ENCODE measurements at places on chromosomes 11 and 22.

- no peak for DNase-seq
These were observed 136.6 kb downstream of the ELP4 start for GRCh38 chr11:31646216-31646615.

- DNase-seq, result no peak
These were observed 19.9 kb downstream of the RPUSD4 start for GRCh38 chr11:126191379-126192073.

GRCh38 chr11:117332843-117333242 is 5.2 kb downstream of the CEP164 start:
- no peak for DNase-seq

- no peak for DNase-seq
These were observed 25.3 kb downstream of the CEP295 start for GRCh38 chr11:93686812-93687211.

- DNase-seq, result no peak
These were observed 16.0 kb downstream of the CAPRIN1 start for GRCh38 chr11:34067383-34068065.

- no peak for DNase-seq
These were observed 75.4 kb upstream of the PPARA start for GRCh38 chr22:46074771-46075551.

DNA sequence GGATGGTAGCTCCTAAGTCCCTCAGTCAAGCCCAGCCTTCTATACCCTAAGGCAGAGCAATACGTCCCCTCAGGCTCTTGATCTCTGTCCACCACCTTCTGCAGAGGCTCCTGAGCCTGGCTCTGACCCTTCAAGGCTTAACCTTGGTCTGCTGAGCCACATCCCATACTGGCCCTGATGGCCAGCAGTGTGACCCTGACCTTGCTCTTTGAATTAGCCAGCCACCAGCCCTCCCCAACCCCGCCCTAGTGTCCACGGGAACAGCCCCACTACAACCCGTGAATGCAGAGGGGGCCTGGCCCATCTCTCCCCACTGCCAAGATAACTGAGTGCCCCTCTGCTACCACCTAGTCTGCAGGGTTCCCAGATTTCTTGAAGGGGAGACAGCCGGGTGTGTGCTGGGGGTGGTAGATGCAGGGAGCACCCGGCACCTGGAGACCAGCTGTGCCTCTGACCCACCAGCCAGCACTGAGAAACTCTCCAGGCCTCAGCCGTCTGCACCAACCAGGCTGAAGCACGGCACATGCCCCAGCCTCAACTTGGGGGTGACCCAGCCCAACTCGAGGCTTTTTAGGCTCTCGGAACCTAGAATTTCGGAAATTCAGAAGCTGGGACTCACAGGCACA is 6.2 kb downstream of the ARAP1 start:
- DNase-seq, result no peak

- no peak for DNase-seq
These were observed 2.9 kb downstream of the YPEL4 start for GRCh38 chr11:57646799-57647303.

- no peak for DNase-seq
These were observed 12.9 kb upstream of the CASTOR1 start for GRCh38 chr22:30301995-30302809.

- no peak for DNase-seq
These were observed 14.1 kb upstream of the KCNQ1OT1 start for GRCh38 chr11:2713661-2714462.

GRCh38 chr22:39170825-39171622 is 18.5 kb upstream of the CBX7 start:
- DNase-seq, result peak; percentile 54

DNA sequence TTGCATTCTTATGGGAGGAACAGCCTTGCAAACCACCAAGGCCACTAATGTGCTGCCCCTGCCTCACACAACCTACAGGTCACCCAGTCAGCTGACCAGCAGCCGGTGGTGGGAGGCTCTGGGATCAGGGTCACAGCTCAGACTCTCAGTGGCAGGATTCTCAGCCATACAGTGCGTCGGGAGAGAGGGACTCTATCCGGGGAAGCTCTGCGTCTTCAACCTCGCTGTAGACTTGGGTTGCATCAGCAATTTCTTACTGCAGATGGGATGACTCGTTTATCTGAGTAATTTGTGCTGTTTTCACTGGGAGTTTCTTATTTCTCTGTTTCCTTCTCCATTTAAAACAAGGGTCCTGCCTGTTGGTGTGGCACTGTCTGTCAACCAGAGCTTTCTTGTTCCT is 257.7 kb downstream of the TBC1D22A start:
- DNase-seq, result no peak

DNA sequence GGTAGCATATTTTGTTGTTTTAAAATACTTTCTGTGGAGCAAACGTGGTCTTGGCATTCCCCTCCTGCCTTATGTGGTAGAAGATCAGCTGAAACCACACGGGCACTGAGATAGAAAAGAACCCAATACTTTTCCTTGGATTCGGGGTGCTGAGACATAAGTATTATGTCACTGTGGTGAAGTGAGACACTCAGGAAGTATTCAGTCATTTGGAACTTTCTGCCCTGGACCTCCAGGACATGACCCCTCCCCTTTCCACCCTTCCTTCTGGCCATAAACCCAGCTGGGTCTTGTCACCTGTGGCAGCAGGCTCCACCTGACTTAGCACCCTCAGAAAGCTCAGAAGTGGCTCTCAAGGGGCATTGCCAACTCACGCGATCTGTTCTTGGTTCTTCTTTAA is 123.4 kb downstream of the SWAP70 start:
- no peak for DNase-seq

DNA sequence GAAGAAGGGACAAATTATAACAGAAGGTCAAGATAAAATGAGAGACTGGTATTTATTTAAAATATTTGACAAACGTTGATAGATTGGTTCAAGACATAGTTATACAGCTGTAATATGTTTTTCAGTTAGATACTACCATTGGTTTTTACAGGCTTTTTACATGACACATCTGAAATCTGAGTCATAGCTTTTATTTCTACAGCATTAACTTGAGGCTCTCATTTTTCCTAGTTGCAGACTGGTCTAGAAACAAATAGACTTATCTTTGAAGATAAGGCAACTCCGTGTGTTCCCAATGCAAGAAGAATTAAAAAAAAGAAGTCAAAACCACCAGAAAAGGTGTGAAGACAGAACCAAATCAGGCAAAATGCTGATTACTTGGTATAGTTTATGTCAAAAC is 31.3 kb downstream of the CEP57 start:
- DNase-seq, result no peak

- no peak for DNase-seq
These were observed 22.7 kb upstream of the RRM1 start for GRCh38 chr11:4071914-4072313.

GRCh38 chr11:74142624-74143023 is 28.2 kb downstream of the C2CD3 start:
- no peak for DNase-seq

DNA sequence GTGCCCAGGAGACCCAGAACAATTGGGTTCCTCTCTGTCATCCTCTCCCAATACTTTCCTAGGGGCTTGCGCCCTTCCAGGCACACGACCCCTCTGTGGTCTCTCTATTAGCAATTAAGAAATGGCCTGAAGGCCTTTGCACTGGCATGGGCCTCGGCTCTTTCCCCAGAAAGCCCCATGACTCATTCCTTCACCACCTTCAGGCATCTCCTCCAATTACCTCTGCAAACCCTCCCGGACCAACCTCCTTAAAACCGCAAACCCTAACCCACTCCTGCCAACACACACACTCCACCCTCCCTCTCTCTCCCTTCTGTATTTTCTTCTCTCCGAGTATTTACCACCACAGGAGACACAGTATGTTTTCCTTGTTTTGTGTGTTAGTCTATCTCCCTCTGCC is 36.7 kb downstream of the LARGE1 start:
- DNase-seq, result no peak

DNA sequence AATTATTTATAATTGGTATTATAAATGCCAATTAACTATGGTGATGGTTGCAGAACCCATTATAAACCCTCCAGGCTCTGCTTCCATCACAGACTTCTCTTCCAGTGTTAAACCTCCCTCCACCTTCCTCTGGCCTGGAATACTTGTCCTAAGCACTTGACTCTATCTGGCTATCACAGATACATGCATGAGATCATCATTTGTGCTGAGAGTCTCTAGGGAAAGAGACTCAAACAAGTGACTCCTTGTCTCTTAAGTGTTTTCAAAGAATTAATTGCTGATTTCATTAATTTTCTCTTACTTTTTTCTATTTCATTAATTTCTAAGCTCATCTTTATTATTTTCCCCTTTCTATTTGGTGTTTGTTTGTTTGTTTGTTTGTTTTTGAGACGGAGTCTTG is 29.1 kb downstream of the RTL6 start:
- DNase-seq, result no peak

DNA sequence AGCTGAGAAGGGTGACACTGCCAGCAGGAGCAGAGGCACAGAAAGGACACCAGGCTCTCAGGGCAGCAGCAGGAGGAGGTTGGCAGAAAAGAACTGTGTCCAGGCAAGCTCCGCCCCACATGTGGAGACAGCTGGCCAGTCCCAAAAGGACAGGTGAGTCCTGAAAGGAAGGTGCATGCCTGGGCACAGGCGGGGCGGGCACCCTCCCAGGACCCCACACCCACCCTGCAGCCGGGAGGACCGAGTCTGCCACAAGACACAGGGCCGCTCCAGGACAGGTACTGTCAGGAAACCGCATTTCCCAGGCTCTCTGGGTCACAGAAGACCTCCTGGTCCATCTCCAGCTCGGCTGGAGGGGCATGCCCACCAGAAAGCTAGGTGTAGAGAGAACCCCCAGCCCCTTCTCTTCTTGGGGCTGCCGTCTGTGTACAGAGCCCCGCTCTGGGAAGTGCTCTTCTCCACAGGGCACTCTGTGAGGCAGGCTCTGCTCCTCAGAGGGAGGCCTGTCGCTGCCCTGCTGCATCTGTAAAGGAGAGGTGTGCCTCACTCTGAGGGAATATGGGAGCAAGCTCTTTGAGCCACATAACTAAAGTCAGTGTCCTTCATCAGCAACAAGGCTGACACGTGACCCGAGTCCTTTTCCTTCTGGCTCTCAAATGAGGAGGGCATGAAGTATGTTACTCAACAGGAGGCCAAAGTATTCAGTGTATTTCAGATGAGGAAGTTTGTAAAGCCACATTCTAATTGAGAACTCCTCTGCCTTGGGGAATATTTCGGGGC is 50.5 kb downstream of the CLTCL1 start:
- DNase-seq, result no peak

DNA sequence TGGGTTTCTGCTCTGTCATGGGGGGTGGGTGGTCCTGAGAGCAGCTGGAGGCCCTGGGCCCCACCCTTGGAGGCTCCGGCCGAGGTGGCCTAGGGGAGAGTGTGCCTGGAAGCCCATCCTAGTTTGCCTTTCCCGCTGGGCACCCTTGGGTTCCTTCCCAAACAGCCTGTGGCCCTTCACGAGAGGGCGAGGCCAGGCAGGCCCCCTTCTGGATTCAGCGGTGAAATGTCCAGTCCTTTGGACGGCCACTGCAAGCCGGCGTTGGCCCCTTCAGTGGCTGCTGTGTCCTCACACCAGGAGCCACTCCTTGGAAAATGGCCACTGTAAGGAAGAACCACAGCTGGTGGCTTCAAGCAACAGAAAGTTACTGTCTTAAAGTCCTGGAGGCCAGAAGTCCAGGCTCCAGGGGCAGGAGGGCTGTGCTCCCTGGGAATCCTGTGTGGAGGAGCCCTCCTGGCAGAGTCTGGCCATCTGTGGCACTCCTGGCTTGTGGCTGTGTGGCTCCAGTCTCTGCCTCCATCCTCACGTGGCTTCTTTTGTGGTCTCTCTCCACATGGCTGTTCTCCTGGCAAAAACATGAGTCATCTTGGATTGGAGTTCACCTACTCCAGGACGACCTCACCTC is 854.1 kb downstream of the TBC1D22A start:
- no peak for DNase-seq

All from NT2/D1 (cell line).